A549 treated with AZD2906 at 1 μM for 4 hours (cell line): ENCODE measurements at places on chromosomes 2 and 18. TPM values are rescaled to one million over a fixed set of nuclear protein-coding genes. Genes with fewer than 3 reads are reported as not detected.

Gene FBLN7
- 0.37 to 0.67 TPM (median 0.53 TPM) in 5 replicates for total RNA-seq

Gene PLCL1
- total RNA-seq = 0.02 TPM in 1 of 5 replicates, not detected in the others

Gene C18orf54
- total RNA-seq = 2.1 to 3.2 TPM (median 3.0 TPM) in 5 replicates

Gene WDR7
- total RNA-seq = 2.6 to 3.5 TPM (median 3.0 TPM) in 5 replicates

Gene FAM237A
- total RNA-seq = not detected in 5 replicates

Gene RAB27B
- 11.0 to 16.7 TPM (median 13.1 TPM) in 5 replicates for total RNA-seq

Gene AAK1
- total RNA-seq = 10.6 to 14.9 TPM (median 12.7 TPM) in 5 replicates

Gene LRP2
- total RNA-seq = 0.01 to 0.14 TPM (median 0.07 TPM) in 3 of 5 replicates, not detected in the others

Gene ANKAR
- total RNA-seq = 1.0 to 1.9 TPM (median 1.3 TPM) in 5 replicates

Gene SH2D6
- 0.60 to 0.96 TPM (median 0.80 TPM) in 5 replicates for total RNA-seq

Gene DSC1
- not detected in 5 replicates for total RNA-seq

Gene KIF1A
- total RNA-seq = 0.51 to 0.84 TPM (median 0.65 TPM) in 5 replicates

Gene GREB1
- 2.3 to 4.1 TPM (median 3.5 TPM) in 5 replicates for total RNA-seq

Gene ARL4C
- total RNA-seq = 36.5 to 45.7 TPM (median 39.1 TPM) in 5 replicates

Gene CTNNA2
- 0.08 to 0.62 TPM (median 0.26 TPM) in 5 replicates for total RNA-seq

Gene PDK1
- 2.9 to 4.8 TPM (median 3.6 TPM) in 5 replicates for total RNA-seq

Gene HOXD13
- 0.07 to 0.27 TPM (median 0.18 TPM) in 5 replicates for total RNA-seq
